ENCODE measurements at places on chromosomes 3 and 15. TPM values are rescaled to one million over a fixed set of nuclear protein-coding genes. Genes with fewer than 3 reads are reported as not detected.

MRAS gene
- total RNA-seq, result 190 TPM

LXN gene
- total RNA-seq, result 0.92 TPM

BLM gene
- 6.1 TPM for total RNA-seq

DNA sequence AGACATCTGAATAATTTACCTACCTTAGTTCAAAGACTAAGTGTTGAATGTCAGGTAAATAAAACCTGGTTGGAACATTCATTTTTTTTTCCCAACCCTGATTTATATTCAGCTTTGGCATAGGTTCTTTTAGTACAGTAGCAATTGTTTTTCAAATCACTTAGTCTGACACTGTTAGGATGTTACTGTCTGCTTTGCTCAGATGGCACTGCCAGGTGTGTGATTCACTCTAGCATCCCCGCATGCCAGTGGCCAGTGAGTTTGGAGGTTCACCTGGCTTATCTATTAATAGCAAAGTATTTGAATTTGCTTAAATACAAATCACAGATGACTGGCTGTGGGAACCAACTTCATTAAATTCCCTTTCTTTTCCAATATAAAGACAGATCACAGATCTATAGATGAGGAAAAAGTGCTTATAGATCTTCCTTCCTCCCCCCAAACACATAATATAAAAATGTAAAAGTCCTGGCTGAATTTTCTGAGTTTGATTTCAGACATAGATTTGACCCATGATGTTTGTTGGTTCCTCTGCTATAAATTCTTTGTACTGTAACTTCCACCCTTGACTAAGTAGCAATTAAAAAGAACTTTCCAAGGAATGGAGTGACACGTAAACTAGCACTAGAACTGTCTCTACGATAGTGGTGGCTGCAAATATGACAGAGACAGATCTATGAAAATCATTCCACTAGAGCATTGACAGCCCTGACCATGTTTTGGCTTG lies 3.9 kb downstream of the THBS1 start:
- no peak for DNase-seq

- DNase-seq, result no peak
Measured at GRCh38 chr3:178300441-178300959, 235.7 kb upstream of the KCNMB2 start.

DNA sequence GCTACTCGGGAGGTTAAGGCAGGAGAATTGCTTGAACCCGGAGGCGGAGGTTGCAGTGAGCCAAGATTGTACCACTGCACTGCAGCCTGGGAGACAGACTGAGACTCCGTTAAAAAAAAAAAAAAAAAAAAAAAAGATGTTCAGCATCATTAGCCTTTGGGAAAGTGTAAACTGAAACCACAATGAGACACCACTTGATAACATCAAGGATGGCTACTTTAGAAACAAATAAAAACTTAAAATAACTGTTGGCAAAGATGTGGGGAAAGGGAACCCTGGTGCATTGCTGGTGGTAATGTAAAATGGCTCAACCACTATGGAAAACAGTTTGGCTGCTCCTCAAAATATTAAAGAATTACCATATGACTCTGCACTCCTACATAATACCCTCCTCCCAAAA lies 1.9 kb downstream of the LEO1 start:
- no peak for DNase-seq

GRCh38 chr3:195508185-195508584 lies 34.9 kb downstream of the PPP1R2 start:
- no peak for DNase-seq
